Activated naive CD4-positive, alpha-beta T cell treated with Interleukin-2 at 50 U/mL for 16 hours (primary cell): ENCODE measurements at places on chromosomes 2 and 18.

DNA sequence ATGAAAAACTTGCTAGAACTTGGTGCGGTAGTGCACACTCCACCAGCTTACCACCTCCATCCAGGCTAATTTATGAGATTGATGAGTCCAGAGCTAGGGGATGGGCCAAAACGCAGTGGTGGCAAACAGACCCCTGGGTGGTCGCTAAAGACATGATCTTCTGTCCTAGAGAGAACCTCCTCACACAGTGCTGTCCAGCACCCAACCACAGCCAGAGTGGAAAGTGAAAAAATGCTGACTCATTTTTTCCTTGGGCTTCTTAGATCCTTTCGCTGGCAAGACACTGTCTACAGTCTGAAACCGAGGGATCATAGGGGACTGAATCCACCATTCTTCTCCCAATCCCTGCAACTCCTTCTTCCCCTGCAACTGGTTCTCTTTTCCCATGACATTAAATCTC is 4.1 kb downstream of the ANTXR1 start:
- DNase-seq: no peak

DNA sequence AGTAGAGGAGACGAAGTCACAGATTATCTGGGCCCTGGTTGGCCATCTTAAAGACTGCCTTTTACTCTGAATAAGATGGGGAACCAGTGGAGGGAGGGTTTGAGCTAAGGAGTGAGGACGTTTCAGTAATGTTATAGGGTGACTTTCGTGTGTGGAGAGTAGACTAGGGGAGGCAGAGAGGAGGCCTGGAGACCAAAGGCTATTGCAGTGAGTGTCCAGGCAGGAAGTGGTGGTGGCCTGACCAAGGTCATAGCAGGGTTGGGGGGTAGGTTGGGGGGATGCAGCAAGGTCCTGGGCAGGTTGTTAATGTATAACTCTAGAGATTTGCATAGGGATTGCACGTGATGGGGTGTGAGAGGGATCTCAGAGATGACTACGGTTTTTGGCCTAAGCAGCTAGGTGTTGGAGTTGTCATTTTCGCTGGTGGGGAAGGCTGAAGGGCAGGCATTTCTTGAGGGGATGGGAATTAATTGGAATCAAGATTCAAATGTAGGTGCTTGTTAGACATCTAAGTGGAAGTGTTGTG is 4.9 kb downstream of the CEP192 start:
- DNase-seq: no peak

GRCh38 chr2:8297376-8298231 is 384.3 kb upstream of the ID2 start:
- DNase-seq: no peak

GRCh38 chr2:136136931-136137330 is 19.0 kb upstream of the CXCR4 start:
- no peak for DNase-seq

GRCh38 chr2:15634846-15635490 is 43.3 kb downstream of the DDX1 start:
- DNase-seq: no peak

GRCh38 chr2:128232965-128233789 is 85.5 kb downstream of the HS6ST1 start:
- DNase-seq: peak; percentile 86

DNA sequence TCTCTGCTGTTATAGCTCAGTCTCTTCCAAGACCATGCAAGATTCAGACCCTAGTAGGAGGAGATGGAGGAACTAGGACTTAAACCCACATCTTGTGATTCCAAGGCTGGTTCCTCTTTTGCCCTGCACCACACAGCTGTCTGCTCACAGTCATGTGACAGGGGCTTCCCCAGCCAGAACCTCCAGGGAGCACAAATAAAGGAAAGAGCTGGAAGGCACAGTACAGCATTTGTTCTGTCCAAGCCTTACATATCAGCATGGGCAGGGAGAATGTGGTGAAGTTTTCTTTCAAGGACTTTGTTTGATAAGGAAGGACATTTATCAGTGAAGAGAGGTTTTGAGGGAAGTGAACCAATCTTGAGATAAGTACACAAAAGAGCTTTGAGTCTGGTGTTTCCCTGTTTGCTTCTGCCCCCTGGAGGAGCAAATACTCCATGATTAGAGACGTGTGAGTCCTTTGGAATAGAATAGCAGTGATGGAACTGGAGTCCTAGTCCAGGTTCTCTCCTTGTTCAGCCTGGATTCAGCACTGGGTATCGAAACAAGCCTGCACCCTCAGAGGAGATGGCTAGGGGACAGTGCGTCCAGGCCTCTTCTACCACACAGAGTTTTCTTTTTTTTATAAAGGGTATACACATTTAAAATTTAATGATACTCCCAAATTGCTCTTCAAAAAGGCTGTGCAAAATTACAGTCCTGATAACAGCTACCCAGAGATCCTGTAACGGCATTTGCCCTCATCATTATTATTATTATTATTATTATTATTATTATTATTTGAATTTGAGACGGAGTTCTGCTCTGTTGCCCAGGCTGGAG is 24.6 kb upstream of the CASP10 start:
- DNase-seq: peak; percentile 29

- no peak for DNase-seq
Observed at GRCh38 chr2:133097666-133098065, 427.7 kb upstream of the LYPD1 start.

- no peak for DNase-seq
Observed at GRCh38 chr2:10733566-10733925, 12.1 kb downstream of the ATP6V1C2 start.

DNA sequence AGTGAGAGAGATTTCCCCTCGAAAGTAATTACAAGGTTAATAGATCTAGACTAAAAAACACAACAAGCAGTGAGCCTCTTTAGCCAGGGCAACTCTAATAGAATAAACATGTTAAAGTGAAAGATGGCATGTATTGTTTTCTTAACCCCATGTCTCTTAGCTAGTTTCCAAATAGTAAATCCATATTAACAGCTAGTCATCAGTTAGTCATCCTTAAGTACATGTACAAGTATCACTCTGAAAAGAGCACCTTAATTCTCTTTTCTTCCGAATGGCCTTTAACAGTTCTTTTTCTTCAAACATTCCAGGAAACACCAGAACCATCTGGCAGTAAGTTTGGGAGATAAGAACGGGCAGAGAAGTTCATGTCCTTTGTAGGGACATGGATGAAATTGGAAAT is 1480.0 kb downstream of the LRP1B start:
- DNase-seq: no peak

- no peak for DNase-seq
Observed at GRCh38 chr2:49225126-49225525, 70.8 kb upstream of the FSHR start.

GRCh38 chr2:8918412-8918811 is 81.0 kb upstream of the KIDINS220 start:
- DNase-seq: no peak

DNA sequence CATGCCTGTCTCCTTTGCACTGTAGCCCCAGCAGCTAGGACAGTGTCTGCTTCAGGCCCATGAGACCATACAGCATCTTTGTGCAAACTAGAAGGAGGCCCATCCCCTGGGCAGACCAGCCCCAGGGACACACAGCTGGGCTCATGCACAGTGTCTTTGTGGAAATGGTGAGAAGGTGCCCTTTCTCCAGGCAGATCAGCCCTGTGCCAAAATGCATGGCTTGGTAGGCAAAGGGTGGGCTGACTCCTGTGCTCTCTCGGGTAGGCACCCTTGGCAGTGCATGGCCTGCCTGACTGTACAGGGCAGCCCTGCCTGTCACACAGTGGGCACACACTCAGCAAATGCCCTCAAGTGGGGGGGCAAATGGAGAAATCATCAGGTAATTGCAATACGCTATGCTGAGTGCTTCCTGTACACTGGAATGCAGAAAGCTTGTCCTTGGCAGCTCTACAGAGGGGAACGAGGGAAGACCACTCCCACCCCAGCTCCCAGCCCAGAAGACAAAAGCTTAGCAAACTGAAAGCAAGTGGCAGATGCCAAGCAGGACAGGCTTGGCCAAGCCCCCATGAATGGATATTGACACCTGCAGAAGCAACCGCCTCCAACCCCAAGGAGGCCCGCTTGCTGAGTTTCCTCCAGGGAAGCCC is 21.6 kb downstream of the TNS1 start:
- no peak for DNase-seq

GRCh38 chr18:69929041-69929774 is 18.5 kb downstream of the CD226 start:
- no peak for DNase-seq

- no peak for DNase-seq
Observed at GRCh38 chr2:99637159-99637697, 147.4 kb upstream of the REV1 start.

GRCh38 chr2:212936572-212936971 is 214.8 kb downstream of the IKZF2 start:
- no peak for DNase-seq

GRCh38 chr2:138960191-138960590 is 180.0 kb upstream of the NXPH2 start:
- no peak for DNase-seq

GRCh38 chr2:110106642-110107041 is 9.0 kb downstream of the MALL start:
- no peak for DNase-seq

- DNase-seq: no peak
Observed at GRCh38 chr2:215887303-215887702, 126.0 kb downstream of the MREG start.

GRCh38 chr2:196479350-196479749 is 160.2 kb upstream of the CCDC150 start:
- DNase-seq: no peak

GRCh38 chr2:48249025-48249424 is 280.9 kb upstream of the STON1 start:
- DNase-seq: no peak

- DNase-seq: peak; percentile 7
Observed at GRCh38 chr18:47150824-47151366, 595 bp upstream of the HDHD2 start.

DNA sequence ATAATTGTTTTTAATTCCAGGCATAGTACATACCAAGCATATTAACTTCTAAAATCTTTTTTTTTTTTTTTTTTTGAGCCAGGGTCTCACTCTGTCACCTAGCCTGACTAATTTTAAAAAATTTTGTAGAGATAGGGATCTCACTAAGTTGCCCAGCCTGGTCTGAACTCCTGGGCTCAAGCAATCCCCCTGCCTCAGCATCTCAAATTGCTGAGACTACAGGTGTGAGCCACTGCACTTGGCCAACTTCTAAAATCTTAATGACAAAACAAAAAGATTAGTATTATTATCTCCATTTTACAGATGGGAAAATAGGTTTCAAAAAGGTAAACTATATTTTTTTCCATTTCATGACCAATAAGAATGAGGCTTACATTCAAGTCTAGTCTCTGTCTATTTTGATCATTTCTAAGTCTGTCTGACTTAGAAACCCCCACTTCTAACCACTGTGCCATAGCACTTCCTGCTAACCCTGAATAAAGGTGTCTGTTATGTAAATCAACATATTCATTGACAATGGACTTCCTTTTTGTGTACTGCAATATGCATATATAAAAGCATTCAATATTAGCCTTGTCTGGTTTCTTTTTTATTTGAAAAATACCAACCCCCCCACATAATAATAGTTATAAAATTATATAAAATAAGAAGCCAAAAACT is 28.7 kb upstream of the ZEB2 start:
- no peak for DNase-seq

- DNase-seq: no peak
Observed at GRCh38 chr2:134247679-134248078, 6.2 kb upstream of the MGAT5 start.

- DNase-seq: no peak
Observed at GRCh38 chr18:76951456-76952247, 129.3 kb downstream of the ZNF236 start.

GRCh38 chr2:227177592-227178336 is 13.3 kb downstream of the COL4A3 start:
- no peak for DNase-seq

GRCh38 chr2:43152741-43153647 is 73.4 kb downstream of the ZFP36L2 start:
- no peak for DNase-seq

GRCh38 chr2:71933467-71934319 is 214.0 kb downstream of the CYP26B1 start:
- DNase-seq: no peak

GRCh38 chr2:88230911-88231310 is 60.8 kb downstream of the THNSL2 start:
- no peak for DNase-seq

DNA sequence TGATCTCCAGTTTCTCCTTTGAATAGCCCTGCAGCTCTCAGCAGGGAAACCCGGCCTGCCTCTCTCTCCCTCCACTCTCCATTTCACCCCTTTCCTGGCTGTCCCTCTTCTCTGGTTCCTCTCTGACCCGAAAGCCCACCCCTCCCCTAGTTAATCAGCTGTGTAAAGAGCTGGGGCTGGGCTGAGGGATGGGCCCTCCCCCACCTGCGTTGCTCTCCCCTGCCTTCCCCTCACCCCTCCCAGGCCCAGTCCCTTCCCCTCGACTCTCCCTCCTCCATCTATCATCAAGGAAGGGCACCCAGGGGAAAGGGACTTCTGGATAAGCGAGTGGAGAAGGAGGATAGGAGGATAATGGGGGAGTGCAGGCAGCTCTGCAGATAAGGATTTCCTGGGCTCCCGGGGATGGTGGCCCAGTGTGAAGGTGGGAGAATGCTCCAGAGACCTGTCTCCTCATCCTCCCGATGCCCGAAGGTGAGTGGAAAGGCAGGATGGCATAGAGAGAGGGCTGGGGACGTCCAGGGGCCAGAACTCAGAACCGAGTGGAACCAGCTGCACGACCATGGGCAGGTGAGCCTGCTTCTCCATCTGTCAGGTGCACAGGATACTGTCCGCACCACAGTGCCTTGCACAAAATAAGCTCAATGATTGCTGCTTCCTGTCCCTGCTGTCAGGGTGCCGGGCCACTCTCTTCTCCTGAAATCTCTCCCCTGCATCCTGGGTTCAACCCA is 12.0 kb downstream of the SLC30A3 start:
- no peak for DNase-seq

GRCh38 chr2:216545359-216545758 is 46.7 kb downstream of the RPL37A start:
- DNase-seq: no peak

GRCh38 chr2:49162151-49162550 is 7.8 kb upstream of the FSHR start:
- no peak for DNase-seq

GRCh38 chr18:50590593-50590992 is 30.7 kb downstream of the MAPK4 start:
- DNase-seq: no peak
